ENCODE measurements at places on chromosomes 1 and 21.

DNA sequence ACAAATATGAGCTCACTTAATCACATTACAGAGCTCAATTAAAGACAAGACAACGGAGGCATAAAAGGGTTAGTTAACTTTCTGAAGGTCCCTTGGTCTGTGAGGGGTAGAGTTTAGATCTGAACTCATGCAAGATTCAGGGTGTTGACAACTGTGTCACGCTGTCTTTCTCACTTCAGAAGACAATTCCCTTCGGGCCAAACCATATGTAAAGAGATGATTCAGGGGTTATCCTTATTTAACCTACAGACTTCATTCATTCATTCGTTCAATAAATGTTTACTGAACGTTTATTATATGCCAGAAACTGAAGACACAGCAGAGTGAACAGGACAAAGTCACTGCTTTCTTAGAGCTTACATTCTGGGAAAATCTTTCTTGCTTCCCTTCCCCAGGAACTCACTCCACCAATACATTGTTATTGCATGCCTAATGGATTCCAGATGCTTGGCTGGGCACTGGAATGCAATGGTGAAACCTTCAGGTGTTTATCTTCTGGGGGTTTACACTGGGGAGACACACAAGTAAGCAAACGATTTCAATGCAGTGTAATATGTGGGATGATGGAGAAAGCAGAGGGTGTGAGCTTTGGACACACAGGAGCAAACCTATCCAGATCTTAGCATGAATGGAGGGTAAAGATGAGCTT, 6.4 kb downstream of the XCL1 start:
- DNase-seq, result no peak

DNA sequence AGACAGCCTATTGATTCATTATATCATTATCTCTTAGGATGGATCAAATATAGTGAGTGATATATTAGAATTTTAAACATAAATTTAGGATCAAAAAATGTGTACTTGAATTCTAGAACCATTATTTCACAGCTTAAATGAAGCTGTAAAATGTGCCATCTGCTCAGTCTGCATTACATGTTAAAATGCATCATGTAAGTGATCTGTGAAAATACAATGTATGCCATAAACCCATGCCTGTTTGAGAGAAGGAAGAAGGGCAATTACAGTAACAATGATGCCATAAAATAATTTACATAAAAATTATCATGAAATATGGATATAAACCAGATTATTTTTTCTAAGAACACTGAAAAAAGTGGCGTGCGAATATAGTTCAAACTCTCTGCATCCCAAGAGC, 1066.0 kb upstream of the ADGRL4 start:
- DNase-seq, result no peak

- no peak for DNase-seq
Observed at GRCh38 chr1:12552111-12552888, 65.7 kb downstream of the DHRS3 start.

DNA sequence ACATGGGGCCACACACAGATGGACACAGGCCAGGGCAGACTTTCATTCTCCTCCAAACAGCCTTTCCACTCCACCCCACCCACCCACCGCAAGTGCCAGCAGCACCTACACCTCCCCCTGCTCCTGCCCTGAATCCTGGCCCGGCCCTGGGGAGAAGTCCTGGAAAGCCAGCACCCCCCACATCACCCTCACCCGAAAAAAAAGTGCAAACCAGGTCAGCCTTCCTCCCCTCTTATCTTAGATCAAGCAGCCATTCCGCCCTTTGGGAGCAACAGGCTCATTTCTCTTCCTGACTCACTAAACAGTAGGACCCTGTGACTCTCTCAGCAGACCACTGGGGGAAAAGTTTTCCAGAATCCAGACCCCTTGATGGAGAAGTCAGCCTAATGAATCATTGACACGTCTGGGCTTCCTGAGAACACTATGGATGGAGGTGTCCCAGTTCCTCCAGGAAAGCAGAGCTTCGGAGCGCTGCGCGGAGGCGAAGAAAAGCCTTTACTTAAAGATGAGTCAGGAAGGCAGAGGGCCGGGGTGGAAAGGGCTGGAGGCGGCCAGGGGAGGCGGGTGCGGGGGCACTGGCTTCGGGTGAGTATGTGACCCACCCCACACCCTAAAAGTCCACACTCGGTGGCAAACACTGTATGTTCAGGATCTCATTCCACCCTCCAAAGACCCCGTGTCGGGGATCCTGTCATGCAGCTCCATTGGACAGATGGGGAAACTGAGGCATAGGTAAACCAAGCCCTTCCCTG, 588.7 kb downstream of the MATN1 start:
- DNase-seq, result no peak

DNA sequence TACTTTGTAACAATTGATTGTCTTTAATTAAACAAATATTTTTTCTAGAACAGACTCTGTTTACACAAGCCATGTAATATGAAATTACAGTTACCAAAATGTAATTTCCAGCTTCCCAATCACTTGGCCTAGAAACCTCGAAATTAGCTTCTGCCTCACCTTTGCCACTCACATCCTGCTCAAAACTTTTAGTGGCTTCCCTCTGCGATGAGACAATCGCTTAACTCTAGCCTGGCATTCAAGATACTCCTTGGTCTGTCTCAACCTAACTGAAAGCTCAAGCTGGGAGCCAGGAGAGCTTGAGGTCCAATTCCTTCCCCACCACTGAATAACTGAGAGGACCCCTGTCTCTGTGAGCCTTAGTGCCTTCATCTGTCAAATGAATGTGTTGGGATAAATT, 42.8 kb downstream of the GFI1 start:
- no peak for DNase-seq

DNA sequence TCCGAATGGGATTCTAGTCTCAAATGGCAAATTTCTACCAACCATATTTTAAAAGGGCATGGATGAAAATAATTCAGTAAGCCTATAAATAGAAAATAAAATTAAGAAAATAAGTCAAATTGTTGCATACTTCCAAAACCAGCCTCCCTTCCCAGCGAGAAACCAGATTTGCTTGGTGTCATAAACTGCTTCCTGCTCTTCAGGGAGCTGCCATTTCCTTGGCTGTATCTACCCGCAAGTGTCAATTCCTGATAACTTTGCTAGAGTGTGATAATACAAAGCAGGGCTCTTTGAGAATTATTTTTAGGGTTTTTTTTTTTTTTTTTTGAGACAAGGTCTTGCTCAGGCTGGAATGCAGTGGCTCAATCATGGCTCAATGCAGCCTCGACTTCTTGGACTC, 62.3 kb downstream of the S1PR1 start:
- no peak for DNase-seq

DNA sequence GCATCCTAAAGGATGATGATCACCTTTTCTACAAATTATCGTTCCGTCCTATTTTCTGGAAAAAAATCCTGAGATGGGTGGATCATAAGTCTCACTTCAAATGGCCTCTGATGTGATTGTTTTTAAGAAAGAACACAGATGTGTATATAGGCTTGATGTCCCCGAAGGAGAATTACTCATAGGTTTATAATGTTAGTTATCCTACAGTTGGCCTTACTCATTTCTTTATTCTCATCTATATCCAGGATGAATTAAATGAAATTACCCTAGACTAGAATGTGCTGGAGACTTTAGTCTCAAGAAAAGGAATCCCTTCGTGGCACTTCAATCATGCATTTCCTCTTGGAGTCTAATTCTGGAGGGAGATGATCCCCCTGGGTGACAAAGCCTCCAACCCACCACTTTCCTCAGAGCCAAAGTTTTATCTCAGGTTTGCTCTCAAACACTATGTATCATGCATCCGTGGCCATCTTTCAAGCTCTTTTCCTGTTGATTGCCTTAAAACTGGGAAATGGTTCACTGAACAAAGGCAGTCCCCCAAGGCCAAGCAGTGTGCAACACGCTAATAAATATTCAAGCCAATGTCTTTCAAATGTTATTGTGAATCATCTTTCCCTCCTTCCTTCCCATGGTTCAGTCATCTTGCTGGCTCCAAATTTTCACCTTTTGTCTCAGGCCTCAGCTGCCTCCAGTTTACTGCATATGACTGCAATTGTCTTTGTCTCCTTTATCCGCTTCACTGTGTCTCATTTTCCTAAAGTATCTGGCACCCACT, 32.5 kb upstream of the SMYD2 start:
- DNase-seq, result no peak

DNA sequence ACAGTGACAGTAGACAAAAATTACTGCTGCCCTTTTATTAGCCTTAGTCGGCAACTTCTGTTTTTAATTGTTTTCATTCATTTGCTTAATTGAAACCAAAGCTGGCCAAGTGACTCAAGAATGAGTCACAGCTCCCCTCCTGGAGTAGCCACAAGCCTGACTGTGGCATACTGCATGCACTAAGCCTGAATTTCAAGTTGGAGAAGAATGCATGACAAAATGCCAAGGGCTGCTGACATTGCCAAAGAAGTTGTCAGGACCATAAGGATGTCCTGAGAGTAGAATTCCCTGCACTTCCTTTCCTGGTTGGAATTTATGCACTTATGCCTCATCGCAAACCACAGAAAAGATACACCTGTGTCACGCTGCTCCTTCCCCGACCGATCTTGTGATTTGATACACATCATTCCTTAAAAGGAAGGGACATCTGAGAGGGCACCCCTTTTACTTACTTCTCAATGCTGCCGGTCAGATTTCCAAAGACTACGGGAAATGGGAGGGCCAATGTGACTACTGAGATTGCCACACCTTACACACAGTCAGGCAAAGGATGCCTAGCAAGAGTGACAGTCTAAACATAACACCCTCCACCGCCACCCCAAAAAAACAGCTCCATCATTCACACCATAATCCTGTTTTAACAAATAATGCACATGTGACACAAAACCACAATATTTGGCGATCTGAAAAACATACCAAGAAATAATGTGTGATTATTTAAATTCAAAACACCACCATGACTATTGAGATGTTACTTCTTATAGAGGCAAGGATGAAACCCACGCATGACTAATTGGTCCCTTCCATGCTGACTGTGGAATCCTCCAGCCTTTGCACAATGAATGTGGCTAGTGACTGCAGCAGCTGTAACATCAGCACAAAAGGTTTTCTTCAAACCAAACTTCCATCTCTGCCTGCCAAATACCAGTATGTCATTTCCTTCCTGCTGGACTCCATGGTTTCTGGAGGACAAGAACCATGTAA, 28.2 kb downstream of the VAV3 start:
- DNase-seq, result peak; percentile 13

DNA sequence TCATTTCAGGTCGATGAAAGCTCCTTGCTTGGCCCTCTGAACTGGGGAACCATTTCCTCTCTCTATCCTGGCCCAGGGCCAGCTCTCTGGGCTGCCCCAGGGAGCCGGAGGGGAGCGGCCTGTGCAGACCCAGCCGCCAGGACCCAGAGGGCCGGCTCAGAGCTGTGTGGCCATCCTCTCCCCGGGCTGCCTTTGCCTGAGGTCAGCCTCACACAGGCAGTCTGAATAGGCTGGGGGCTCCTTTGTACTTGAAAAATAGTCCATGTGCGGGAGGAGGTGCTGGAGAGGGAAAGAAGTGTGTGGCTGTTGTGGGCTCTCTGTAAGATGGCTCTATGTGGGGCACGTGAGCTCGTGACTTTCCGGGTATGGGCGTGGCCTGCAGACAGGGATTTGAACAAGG, 275.1 kb upstream of the VAMP3 start:
- DNase-seq, result no peak

GRCh38 chr1:214044438-214045214, 56.9 kb downstream of the PROX1 start:
- no peak for DNase-seq

GRCh38 chr1:221888801-221889200, 146.9 kb upstream of the DUSP10 start:
- DNase-seq, result no peak

DNA sequence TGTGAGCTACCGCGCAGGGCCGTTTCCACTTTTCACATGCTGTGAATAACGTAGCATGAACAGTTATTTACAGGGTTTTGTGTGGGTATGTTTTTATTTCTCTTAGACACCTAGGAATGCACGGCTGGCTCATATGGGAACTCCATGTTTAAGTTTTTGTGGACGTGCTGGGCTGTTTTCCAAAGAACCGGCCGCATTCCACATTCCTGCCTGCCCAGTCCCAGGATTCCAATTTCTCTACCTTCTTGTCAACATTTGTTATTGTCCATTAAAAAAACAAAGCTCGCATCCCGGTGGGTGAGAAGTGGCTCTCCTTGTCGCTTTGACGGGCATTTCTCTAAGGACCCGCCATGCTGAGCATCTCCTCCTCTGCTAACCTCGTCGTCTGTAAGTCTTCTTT, 47.1 kb upstream of the LRRC3 start:
- DNase-seq, result no peak

- DNase-seq, result no peak
Observed at GRCh38 chr1:211632117-211632807, 43.2 kb downstream of the NEK2 start.

GRCh38 chr1:60948486-60948885, 133.9 kb upstream of the NFIA start:
- no peak for DNase-seq
